ENCODE measurements at places on chromosomes 4 and X.

- no peak for DNase-seq
Observed at GRCh38 chrX:6053141-6053540, 175.5 kb downstream of the NLGN4X start.

DNA sequence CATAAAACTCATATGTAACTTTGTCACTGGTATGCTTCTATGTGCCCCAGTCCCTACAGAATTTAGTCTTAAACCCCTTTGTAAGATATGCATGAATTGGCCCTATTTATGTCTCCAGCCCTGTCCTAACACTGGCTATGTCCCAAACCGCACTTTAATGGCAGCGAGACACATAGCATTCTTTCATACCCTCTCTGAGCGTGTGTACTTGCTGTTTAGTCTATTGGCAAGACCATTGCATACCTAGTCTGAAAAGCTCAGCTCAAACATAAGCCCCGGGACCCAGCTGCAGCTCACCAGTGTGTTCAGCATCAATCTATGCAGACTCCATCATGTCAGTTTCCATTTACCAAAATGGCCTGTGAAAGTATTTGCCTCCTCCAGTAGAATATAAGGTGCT lies 1018.4 kb upstream of the TENM3 start:
- no peak for DNase-seq

DNA sequence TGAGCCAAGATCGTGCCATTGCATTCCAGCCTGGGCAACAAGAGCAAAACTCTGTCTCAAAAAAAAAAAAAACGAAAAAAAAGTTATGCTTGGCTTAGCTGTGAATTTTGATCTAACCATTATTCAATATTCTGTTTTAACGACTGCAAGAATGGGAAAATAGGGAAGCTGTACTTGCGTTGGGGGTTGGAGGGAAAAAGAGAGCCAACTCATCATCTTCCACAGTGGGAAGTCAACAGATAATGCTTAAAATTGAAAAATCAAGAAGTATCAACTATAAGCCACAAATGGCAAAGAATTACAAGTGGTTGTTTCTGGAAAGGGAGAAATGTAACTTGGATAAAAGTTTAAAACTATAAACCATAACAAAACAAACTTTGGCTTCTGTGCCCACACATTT lies 2.9 kb downstream of the TEC start:
- DNase-seq: no peak

GRCh38 chr4:70994387-70995099 lies 1.1 kb downstream of the DCK start:
- no peak for DNase-seq

DNA sequence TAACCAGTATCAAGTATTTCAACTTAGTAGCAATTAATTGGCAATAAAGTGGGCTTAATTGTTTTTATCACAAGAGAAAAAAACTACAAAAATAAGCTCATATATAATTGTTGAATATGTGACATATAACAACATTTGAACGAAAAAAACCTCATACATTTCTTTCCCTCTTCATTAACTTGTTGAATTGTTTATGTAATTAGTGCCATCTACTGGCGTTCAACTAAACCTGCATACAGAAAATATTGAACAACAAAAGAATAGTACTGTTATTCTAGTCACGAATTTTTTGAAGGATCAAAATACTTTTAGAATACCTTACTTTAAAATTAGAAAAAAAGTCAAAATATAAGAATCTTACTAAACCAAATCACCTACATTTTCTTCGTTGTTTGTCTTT lies 586.5 kb upstream of the FTHL17 start:
- DNase-seq: peak; percentile 11

DNA sequence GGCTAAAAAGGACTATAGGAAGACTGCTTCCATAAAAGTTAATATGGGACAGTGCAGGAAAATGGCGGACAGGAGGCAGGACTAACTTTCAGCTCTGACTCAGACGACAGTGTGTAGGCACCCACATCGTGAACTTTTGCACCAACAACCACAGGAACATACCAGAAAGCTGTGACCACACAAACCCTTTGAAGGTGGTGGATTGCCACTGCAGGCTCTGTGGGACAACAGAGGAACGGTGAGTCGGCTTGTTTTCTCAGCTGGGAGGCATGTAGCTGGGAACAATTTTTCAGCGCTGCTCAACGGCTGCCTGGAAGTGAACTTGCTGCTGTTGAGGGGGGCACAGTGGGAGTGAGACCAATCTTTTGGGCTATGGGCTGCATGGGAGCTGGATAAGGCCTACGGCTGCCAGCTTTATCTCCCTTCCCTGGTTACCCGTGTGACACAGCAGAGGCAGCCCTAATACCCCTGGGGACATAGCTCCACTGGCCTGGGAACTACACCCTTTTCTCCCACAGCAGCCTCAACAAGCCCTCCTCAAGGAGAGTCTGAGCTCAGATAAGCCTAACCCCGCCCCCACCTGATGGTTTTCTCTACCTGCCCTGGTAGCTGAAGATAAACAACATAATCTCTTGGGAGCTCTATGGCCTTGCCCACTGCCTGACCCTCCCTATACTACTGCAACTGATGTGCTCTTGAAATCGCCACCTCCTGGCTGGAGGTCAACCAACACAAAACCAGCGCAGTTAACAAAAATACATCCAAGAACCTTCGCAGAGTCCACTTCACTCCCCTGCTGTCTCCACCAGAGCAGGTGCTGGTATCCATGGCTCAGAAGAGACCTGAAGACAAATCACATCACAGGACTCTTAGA lies 1537.0 kb downstream of the C4orf33 start:
- DNase-seq: no peak

DNA sequence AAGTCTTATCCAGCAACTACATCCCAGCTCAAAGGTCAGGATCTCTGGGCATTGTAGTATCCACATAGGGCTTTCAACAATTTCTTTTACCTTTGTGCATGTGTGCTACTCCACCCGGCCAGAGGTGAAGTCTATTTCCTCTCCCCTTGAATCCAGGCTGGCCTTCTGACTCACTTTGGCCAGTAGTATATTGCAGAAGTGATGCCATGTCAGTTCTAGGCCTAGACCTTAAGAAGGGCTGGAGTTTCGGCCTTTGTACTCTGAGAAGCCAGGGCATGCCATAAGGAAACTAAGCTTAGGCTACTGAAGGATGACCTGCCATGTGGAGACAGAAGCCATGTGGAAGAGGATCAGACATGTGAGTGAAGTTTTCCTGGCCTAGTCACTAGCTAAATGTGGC lies 191.2 kb upstream of the ATP6AP2 start:
- no peak for DNase-seq

- DNase-seq: no peak
Observed at GRCh38 chr4:85452058-85452731, 22.8 kb upstream of the ARHGAP24 start.

GRCh38 chrX:154490414-154491083 lies at the start of gene SLC10A3:
Gene SLC10A3 (minus strand): TSS chrX:154490629. CDS start chrX:154488940, 1,689 bp downstream.
- DNase-seq: peak; percentile 51

GRCh38 chr4:25107827-25108516 lies 52.3 kb downstream of the SEPSECS start:
- peak; percentile 75 for DNase-seq

- DNase-seq: no peak
Observed at GRCh38 chrX:9522378-9523155, 57.7 kb downstream of the TBL1X start.

- DNase-seq: no peak
Observed at GRCh38 chr4:183478926-183479325, 25.9 kb upstream of the ING2 start.

Measured in NCI-H2029 treated with DMSO at 0.1 percent for 48 hours (cell line).